Activated CD8-positive, alpha-beta memory T cell treated with anti-CD3 and anti-CD28 coated beads, Interleukin-2, amount 10 ng/mL, durations not matched to agents 7 days and 5 days (primary cell): ENCODE measurements at places on chromosomes 11 and 22. TPM values are rescaled to one million over a fixed set of nuclear protein-coding genes. Genes with fewer than 3 reads are reported as not detected.

- DNase-seq: no peak
Observed at GRCh38 chr11:67195971-67196456, 70.3 kb upstream of the GRK2 start.

Gene GGTLC2
- not detected for total RNA-seq

DNA sequence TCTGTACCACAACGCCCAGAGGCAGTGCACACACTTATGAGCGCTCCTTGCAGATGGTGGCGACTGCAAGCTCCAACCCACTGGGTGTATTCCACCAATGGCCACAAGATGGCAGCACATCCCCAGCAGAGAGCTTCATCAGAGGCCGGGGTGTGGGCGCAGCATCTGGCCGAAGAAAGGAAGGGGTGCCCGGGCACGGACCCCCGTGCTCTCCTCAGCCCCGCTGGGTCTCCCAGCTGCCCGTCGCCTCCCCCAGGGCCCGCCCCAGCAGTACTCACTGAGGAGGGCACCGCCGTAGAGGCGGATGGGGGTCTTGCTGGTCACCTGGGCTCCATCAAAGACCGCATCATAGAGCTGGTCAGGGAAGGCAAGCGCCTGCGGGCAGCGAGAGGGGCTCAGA lies 14.2 kb downstream of the TP53I11 start:
- DNase-seq: peak; percentile 86

Gene OR56A4
- not detected for total RNA-seq

DNA sequence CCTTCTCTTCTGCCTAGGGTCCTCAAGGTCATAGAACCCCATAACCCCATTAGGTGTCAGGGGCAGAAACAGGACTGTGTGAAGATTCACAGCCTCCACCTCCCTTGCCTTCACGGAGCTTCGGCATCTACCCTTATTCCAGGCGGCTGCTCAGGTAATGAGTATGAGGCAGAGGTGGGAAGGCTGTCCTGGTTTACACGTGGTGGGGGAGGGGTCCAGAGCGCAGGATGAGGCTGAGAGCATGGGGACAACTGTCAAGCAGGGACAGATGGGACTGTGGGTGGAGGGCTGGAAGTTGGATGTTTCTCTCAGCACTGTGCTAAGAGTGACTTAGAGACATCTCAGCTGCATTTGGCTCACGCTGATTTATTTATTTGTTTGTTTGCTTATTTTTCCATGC lies 4.3 kb upstream of the RAD9A start:
- no peak for DNase-seq

- peak; percentile 68 for DNase-seq
Observed at GRCh38 chr22:20268279-20269012, at the start of gene RTN4R. Gene RTN4R, minus strand, starts transcription at chr22:20268318. Its CDS starts 226 bp downstream, at chr22:20268092.

- DNase-seq: peak; percentile 91
Observed at GRCh38 chr11:67438158-67438902, 848 bp upstream of the PTPRCAP start.

DNA sequence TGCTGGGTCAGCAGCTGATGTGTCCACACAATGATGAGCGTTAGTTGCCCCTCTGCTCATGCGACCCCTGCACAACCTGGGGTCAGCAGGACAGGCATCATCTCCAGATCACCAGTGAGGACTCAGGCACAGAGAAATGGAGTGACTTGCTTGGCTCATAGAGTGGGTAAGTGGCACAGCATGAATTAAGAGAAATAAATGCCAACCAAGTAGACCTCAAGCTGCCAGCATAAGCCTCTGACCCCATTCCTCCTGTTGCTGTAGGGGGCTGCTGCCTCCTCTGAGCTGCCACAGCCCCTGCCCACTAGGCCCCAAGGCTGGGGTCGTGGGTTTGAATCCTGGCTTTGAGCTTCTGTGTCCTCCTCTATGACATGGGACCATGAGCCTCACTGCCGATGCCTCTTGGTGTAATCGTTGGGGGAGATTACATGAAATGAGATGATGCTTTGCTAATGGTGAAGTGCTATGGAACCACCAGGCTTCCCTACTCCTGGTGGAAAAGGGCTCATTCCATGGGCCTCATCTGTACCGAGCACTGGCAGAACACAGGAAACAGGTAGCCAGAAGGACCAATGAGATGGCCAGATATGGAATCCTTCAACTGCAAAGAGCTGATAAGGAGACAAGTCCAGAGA lies 33.6 kb downstream of the LRRC32 start:
- DNase-seq: no peak

DNA sequence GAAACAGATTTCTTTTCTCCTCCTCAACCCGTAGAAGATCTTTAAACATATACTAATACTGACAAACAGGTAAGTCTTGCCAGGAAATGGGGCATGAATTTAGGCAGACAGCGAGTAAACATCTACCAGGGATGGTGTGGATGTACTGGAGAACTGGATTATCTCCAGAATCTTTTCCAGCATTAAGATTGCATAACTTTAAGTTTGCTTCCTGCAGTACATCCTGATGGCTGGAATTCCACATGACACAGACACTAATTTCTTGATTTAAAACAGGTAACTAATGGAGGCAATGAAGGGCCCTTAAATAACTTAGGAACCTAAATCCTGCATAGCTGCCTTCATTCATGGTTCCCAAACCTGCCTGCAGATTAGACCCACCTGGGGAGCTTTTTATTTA lies 40.7 kb downstream of the JHY start:
- DNase-seq: no peak

DNA sequence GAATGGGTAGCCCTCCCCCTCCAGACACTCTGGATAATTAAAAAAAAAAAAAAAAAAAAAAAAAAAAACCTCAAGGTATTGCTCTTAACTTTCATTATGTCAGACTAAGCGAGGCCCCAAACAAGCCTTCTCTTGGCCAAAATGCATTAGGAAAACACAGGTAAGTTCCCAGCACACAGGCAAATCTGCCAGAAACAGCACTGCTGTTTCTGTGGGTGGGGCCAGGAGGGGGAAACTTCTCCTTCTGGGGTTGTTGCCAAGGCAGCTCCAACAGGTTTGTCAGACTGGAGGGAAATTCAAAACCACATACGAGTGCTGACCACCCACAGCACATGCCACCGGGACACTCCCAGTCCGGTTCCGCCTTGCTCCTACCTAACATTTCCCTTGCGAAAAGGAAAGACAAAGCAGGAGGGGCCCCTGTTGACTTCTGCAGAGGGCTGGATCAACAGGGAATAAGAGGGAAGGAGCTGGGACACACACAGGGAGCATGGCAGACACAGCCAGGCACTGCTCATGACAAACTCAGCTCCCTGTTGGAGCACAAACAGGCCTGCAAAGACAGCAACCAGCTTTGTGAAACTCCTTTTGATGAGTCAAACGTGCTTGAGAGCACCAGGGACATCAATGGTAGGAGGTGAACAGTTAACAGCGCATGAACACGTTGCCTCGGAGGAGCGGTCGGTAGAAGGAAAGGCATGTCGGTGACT lies 55.0 kb downstream of the MYH9 start:
- peak; percentile 83 for DNase-seq

GRCh38 chr11:87490671-87491070 lies 452.9 kb downstream of the TMEM135 start:
- DNase-seq: no peak

- DNase-seq: no peak
Observed at GRCh38 chr22:32979606-32980005, 78.6 kb downstream of the SYN3 start.

DNA sequence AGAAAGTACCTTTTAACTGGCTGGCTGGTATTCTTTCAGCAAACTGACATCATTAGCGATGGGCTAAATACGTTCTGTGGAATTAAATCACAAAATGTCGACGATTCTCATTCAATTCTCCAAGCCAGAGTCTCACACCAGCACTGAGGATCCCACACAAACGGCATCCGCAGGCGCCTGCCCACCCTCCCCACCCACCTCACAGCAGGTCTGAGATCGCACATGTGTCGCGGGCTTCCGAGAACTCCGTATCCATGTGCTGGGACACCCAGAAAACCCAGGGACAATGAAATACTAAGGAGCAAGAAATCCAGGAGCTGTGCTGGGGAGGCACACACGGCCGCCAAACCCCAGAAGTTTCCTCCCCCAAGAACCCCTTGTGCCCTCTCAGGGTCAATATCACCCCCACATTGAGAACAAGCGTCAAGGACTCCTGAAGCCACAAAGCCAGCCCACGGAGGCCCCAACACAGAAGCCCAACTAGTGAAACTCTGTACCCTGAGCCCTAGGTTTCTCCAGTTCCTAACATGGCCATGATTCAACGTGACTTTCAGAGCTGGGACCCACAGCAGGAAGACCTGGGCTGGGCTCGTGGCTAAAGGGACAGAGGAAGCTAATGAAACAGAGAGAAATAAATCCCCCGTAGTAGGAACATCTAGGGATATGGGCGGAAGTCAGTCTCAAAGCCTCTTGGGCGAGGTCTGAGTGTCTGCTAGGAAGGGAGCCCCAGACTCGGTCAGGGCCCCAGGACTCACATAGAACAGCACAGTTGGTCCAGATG lies 8.0 kb downstream of the TOLLIP start:
- DNase-seq: no peak

GRCh38 chr11:68120273-68121066 lies 718 bp downstream of the CHKA start:
- DNase-seq: peak; percentile 58

GRCh38 chr11:87870086-87870485 lies 305.2 kb downstream of the RAB38 start:
- no peak for DNase-seq

- no peak for DNase-seq
Observed at GRCh38 chr11:57942808-57943207, 80.9 kb upstream of the OR9Q1 start.

Gene PATE4
- not detected for total RNA-seq

GRCh38 chr11:116502641-116503061 lies 270.1 kb downstream of the BUD13 start:
- no peak for DNase-seq

Gene ROM1
- total RNA-seq: 1.5 TPM

DNA sequence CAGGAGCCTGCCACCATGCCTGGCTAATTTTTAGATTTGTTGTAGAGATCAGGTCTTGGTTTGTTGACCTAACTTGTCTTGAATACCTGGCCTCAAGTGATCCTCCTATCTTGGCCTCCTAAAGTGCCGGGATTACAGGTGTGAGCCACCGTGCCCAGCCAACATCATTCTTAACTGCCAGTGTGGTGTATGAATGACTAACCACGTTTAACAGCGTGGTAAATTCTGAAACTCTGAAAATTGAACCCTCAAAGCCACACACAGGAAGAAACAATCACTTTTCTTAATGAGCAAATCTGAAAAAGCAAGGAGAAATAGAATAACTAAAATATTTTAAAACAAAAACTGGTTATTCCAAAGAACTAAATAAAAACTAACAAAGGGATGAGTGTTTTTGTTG lies 7.4 kb downstream of the TMEM9B start:
- DNase-seq: peak; percentile 48

GRCh38 chr11:2679011-2679676 lies 20.6 kb downstream of the KCNQ1OT1 start:
- DNase-seq: no peak

DNA sequence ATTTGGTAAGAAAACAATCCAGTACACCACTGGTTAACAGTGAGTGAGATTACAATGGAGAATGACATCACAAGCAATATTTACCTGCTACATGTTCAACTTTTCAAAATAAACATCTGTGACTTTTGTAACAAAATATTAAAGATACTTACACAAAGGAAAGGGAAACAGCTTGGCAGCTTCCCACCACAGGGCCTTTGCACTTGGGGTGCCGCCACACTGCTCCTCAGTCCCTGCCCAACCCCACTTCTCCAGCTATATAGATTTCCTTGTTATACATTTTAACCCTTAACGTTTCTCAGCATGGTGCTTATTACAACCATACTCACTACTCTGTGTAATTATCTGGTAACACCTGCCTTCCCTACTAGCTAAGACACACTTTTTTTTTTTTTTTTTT lies 10.9 kb downstream of the KMT5B start:
- DNase-seq: no peak

DNA sequence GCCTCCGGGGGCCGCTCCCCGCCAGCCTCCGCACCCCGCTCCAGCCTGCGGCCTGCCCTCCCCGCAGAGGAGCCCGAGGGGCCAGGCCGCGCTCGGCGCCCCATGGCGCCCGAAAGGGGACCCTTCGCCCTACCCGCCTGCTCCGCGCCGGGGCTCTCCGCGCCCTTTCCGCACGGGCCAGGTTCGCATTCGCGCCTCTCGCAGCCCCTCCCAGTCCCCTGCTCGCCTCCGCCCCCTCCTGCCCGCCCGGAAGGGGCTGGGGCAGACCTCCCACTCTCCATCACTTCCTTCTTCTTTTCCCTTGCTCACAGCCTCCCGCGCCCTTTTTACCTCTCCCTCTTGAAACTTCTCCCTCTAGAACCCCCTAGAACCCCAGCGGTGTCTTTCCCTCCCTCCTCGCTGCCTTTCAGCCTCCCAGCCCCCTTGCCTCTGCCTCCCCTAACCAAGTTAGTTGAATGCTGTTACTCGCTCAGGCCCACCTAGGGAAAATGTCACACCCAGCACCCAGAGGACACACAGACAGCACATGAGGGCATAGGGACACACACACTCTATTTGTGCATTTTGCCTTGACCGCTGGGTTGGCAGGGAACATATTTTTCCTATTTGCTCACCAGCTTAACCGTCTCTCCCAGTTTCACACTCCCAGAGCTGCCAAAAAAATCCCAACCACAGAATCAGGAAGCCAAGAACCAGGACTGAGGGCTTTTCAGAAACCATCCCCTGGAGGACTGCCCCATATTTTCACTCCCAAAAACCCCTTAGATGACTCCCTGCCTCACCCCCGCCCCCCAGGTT lies at the start of gene SLC43A3:
Gene SLC43A3, minus strand, starts transcription at position 193 of the 798 bp plus-strand sequence. CDS start 949 bp downstream, outside the sequence.
- DNase-seq: peak; percentile 85

- DNase-seq: no peak
Observed at GRCh38 chr22:25366876-25367466, 147.5 kb downstream of the CRYBB2 start.

Gene UQCR10
- total RNA-seq: 94.2 TPM

- no peak for DNase-seq
Observed at GRCh38 chr11:70540196-70540595, 141.9 kb downstream of the CTTN start.

DNA sequence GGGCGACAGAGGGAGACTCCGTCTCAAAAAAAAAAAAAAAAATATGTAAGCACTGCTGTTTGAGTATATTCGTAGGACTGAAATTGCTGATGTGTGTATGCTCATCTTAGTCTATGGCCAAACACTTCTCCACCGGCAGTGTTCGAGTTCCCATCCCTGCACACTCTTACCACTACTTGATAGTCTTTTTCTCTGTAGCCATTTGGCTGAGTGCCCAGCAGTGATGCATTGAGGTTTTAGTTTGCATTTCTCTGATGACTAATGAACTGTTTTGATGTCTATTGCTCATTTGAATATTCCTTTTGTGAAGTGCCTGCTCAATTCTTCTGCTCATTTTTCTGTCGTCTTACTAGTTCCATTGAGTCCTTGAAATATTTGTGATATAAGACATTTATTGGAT lies 1.9 kb downstream of the TIRAP start:
- DNase-seq: peak; percentile 85

Gene MFRP
- not detected for total RNA-seq

- DNase-seq: no peak
Observed at GRCh38 chr11:119671051-119671450, 57.9 kb downstream of the NECTIN1 start.

- DNase-seq: no peak
Observed at GRCh38 chr11:68854273-68854958, 12.7 kb upstream of the CPT1A start.

GRCh38 chr22:45860201-45860600 lies 116.8 kb downstream of the WNT7B start:
- no peak for DNase-seq
